ENCODE measurements at places on chromosomes 11 and 22.

DNA sequence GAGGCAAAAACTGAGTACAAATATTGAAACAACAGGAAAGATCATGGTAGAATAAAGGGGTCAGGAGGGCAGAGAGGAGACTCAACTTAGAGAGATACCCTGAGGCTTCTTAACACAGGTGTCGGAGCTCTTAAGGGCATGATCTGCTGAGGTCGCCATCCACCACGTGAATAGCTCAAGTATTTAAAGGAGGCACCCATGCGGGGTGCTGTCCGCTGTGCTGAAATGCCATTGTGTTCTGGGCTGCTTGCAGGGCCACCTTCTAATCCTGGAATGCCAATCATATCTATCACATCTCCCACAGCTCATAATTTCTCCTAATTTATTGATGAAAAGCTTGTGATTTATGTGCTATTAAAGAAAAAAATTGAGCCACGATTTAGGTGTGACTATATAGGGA lies 90.2 kb downstream of the SEZ6L start:
- no peak for ATAC-seq

GRCh38 chr11:117849781-117850414 lies 25.4 kb upstream of the FXYD2 start:
- no peak for ATAC-seq

DNA sequence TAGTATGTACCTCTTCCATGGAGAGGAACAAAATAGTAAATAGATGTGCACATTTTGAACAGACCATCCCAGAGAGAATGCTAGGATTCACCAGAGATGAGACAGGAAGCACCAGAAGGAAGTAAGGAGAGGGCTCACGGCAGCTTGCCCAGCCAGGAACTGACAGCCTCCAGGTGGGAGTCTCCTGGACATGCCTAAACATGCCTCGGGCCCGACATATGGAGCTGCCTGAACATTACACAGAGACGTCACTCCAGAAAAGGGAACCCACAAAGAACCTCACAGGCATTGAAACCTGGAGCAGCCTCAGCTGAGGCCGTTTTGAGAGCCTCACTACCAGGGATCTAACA lies 67.4 kb downstream of the BRD1 start:
- ATAC-seq: no peak

GRCh38 chr22:30247974-30248373 lies 1.4 kb upstream of the LIF start:
- no peak for ATAC-seq

- ATAC-seq: no peak
These were observed 31.8 kb downstream of the TMPRSS5 start for GRCh38 chr11:113674397-113674685.

- ATAC-seq: no peak
These were observed 947.7 kb upstream of the TENM4 start for GRCh38 chr11:80388536-80388935.

DNA sequence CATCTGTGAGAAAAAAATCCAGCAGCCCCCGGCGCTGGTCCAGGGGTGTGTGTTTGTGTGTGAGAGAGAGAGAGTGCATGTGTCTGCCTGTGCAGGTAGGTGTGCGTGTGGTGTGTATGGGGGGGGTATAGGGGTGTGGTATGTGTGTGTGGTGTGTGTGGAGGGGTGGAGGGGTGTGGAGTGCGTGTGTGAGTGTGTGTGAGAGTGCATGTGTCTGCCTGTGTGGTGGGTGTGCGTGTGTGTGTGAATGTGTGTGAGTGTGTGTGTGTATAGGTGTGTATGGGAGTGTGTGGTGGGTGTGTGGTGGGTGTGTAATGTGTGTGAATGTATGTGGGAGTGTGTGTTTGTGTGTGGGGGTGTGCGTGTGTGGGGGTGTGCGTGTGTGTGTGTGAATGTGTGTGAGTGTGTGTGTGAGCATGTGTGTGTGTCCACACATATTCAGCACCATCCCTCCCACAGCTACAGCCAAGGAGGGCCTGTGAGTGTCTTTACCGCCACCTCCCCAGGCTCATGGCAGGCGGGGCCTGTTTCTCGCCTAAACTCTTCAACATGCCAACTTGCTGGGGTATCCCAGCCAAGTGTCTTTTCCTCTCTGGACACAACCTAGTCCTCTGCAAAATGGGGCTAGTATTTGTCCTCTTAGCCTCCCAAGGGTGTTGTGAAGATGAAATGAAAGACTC lies 11.9 kb downstream of the LMO1 start:
- ATAC-seq: no peak

DNA sequence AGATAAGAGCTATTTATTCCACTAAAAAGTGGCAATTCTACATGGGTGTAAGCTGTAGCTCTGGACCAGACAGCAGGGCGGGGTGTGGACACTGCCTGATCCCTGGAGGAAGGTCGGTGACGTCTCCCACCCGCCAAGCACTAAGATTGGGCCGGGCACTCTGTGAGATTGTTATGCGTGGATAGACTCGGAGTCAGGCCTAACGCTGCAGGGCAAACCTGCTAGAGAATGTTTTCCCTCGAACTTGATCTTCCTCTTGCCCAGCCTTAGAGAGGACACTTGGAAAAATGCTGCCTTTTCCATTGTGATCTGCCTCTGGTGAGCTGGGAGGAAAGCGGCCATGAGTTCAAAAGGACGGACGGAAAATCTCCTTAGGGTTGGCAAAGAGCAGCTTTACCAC lies 1273.4 kb downstream of the TBC1D22A start:
- no peak for ATAC-seq

GRCh38 chr22:25551396-25551795 lies 13.1 kb upstream of the GRK3 start:
- ATAC-seq: no peak
